ENCODE measurements at places on chromosomes 3 and 15.
A peak's percentile ranks its signal among the peaks of the same experiment; 100 is the strongest.

DNA sequence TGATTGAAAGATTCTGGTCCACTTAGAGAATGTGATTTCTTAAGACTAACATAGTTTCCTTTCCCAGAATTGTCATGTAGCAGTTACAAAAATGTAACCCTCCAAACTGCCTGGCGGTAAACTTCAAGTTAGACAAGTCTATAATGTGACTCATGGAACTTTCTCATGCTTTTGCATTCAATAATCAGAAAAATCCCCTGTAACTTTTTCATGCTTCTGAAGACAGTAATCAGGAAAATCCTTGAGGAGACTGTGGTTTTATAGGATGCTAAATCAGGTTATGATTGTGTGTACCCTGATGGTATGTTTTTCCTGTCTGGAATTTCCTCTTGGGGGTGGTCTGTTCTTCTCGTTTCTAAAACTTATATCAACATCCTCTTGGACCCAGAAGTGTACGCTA is 74.0 kb upstream of the RARB start:
- no peak for DNase-seq

DNA sequence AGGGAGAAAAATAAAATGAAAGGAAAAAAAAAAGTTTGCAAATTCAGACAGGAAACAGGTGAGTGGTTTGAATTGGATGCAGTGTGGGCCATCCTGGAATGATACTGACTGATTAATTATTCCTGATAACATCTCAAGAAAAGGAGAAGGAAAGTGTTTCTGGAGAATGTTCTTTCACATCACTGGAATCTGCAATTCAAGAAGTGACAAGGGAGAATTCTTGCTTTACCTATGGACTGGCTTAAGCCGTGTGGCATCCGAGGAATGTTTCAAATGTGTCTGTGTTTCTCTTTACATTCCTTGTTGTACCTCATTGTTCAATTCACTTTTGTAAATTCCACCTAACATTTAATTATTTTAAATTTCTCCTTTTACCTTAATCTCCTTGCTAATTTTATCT is 465.0 kb downstream of the EPHB1 start:
- DNase-seq = no peak

DNA sequence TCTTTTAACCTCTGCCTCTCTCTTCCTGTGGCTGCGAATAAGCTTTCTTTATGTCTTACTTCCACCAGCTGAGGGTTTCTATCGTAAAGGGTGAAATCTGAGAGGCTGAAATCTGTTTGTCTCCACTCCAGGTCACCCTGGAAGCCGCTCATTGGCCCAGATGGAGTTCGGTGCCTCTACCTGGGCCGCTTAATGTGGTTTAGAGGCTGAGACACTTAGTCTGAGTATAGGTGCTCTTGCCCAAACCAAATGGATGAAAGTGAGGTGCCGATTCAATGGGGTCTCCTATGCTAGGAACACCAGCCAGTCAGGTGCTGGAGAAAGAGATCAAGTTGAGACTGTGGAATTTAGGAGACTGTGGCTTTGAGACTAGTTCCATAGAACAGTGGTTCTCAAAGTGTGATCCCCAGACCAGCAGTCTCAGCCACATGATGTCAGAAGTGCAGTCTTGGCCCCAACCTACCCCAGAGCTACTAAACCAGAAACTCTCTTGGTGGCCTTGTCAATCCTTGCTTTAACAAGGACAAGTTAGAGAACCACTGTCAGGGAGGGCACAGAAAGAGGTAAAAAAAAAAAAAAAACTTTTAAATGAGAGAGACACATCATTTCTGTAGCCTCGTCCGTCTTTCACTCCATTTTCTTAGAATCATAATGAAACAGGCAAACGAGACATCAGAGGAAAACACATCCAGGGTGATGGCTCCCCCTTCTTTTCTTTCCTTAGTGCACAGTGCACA is 54.9 kb upstream of the CCR2 start:
- DNase-seq = no peak

- DNase-seq = no peak
Observed at GRCh38 chr3:180977498-180977897, 12.0 kb downstream of the DNAJC19 start.

DNA sequence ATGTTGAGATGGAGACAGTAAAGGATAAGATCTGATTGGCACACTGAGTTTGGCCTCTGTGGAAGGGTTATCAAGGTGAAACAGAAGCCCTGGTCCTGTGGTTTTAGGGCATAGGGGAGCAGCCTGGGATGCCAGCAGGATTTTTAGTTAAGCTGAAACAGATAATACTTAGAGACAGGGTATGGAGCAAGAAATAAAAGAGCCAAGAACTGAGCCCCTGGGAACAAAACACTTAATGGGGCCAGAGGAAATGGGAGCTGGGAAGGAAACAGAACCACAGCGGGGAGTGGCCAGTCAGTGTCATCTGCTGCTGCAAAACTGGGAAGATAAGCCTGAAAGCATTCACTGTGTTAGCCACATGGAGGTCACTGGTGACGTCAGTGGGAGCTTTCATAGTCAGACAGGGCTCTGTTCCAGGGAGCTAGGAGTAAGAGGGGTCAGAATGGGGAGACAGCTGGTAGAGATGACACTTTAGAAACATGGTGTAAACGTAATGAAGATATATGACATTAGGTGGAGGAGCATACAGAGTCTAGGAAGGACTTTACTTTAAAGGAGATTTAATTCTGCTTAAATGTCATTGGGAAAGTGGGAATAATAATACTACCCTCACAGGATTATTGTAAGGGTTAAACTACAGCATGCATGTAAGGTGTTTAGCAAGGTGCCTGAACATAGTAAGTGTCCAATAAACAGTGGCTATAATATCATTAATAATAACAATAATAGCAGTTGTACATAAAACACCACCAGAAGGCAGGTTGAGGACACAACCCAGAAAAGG is 172.7 kb upstream of the CTNNB1 start:
- peak; percentile 33 for DNase-seq

DNA sequence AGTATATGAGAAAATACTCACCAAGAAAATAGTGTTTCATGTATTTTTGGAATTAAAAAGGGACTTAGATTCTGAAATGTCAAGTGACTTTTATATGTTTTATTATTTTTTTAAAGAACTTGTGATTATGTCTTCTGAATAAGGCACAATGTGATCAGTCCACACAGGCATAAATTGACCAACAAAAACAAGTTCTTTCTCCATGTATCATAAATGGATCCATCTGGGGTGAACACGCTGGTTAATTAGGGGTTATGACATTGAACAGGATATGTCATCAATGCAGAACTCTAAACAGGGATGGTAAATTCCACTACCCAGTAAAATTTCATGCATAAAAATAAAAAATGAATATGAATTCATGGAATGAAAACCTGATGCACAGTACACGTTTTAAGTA is 31.3 kb upstream of the PIK3CA start:
- no peak for DNase-seq

- DNase-seq = no peak
Observed at GRCh38 chr3:118778201-118778600, 256.4 kb downstream of the IGSF11 start.

GRCh38 chr15:62976301-62976881 is 66.2 kb upstream of the TPM1 start:
- no peak for DNase-seq

- no peak for DNase-seq
Observed at GRCh38 chr15:78259232-78259631, 5.1 kb upstream of the DNAJA4 start.

DNA sequence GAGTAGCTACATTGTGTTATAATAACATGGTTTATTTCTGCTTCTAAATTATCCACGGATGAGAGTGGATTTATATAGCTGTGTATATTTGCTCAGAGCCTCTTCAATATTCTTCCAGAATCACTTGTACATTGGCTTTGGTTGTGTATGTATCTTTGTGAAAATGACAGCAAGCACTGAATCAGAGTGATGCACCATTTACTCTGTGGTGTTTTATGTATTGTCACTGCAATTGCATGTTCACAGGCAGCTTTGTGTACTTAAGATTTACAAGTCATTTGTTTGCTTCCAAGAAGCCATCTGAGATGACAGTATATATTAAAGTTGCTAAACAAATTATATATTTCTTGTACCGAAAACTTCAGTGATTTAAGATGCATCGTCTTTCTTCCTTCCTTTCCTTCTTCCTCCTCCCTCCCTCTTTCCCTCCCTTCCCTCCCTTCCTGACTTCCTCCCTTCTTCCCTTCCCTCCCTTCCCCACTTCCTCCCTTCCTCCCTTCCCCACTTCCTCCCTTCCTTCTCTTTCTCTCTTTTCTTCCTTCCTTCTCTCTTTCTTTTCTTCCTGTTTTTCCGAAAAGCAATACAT is 362.3 kb upstream of the GOLIM4 start:
- no peak for DNase-seq

GRCh38 chr3:138919325-138919724 is 27.6 kb downstream of the FOXL2 start:
- DNase-seq = no peak

GRCh38 chr3:166688665-166689064 is 691.4 kb downstream of the ZBBX start:
- DNase-seq = no peak

DNA sequence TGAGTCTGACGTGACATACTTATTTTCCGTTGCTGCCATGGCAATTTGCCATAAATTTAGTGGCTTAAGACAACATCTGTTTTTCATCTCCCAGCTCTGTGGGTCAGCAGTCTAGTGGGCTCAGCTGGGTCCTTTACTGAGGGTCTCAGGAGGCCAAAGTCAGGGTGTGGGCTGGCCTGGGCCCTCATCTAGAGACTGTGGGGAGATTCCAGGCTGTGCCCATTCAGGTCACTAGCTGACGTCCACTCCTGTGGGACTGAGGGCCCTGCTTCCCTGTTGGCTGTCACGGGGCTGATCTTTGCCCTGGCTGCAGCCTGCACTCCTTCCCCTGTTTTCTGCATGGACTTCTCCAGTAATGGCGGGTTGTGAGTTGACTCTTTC is 19.1 kb downstream of the FGD5 start:
- no peak for DNase-seq

DNA sequence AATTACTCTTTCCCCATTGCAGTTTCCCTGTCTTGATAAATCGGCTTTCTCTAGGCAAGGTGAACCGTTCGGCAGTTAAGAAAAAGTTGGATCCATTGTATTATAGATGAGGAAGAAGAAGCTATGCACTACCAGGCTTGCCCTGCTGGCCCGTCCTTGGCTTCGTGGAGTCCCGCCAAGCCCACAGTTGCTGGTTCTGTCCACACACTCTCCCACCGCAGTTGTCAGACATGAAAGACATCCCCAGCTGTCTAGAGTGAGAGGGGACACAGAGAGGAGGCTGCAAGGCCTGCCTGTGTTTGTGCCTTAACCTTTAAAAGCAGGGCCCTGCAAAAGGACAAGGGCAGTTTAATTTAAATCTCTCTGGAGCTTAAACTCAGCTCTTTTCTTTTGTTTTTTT is 47.2 kb upstream of the PLCL2 start:
- DNase-seq = no peak

GRCh38 chr3:189457201-189457607 is 174.0 kb upstream of the TP63 start:
- no peak for DNase-seq

DNA sequence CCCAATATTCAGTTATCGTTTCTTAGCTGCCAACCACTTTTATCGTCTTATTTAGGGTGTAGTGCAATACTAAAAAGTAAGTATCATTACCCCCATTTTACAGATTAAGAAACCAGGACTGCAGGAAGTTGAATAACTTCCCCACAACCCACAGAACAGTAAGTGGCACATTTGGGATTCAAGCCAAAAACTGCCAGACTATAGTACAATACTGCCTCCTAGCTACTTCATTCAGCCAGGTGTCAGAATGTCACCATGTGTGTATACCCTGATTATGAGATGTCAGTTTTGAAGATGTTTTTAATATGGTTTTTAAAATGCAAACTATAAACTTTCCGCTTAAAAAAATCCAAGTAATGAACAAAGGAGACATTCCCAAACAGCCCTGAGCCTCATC is 74.2 kb upstream of the PROK2 start:
- DNase-seq = peak; percentile 25

GRCh38 chr3:120198305-120198878 is 86.6 kb downstream of the GPR156 start:
- peak; percentile 40 for DNase-seq

GRCh38 chr3:20528180-20528770 is 342.3 kb upstream of the SGO1 start:
- DNase-seq = no peak

DNA sequence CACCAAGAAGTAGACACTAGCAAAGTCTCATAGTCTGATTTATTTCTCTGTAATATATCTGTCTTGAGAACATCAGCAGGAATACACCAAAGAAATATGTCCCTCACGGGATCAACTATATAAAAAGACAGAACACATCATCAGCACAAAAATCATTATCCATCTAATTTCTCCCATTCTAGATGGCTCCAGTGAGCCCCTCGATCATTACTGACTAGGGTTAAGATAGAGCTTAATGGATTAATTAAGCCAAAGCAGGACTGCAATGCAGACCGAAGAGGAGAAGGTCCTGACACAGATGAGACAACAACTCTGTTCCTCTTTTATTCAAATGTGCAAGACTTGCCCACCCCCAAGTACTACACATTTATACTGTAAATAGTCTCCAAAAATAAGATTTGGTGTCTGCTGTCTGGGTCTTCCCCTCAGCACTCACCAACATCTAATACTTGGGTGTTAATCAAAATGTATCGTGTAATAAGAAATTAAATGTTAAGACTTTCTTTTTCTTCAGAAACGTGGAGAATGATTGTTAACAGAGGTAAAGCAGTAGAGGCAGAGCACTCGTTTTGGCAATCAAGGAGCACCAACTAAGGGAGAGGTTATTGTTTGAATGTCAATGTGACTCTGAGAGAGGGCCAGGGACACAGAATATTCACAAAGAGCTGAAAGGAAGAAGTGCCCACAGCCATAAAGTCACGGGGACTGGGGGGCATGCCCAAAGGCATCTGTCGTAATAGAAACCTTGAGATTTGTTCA is 133.6 kb downstream of the TIGIT start:
- DNase-seq = no peak

GRCh38 chr15:23823508-23823907 is 136.4 kb upstream of the NDN start:
- DNase-seq = no peak

DNA sequence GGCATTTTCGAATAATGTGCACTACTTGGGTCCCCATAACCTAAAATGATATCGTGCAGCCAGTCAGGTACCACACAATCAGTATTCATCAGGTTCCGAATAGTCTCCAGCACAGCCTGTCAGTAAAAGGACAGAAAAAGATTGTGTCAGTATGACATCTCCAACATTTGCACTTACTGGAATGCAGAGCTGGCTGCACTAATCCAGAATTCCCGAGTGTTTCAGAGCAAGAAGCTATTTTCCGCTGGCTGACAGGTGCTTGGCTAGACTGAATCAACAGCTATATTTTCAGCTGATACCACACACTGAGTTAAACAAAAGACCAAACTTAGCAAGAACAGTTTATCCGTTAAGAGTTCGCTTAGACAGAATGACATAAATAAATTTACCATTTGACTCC is 68.8 kb downstream of the AQR start:
- DNase-seq = no peak

GRCh38 chr3:5898106-5898505 is 710.6 kb downstream of the EDEM1 start:
- no peak for DNase-seq

GRCh38 chr3:184171562-184171961 is 3.1 kb upstream of the AP2M1 start:
- no peak for DNase-seq

GRCh38 chr3:190258634-190259033 is 63.6 kb downstream of the CLDN1 start:
- no peak for DNase-seq

Measured in NCI-H460 (cell line).